NK-92 treated with Interleukin-12 subunit alpha and Interleukin-12 subunit beta, amount 100 ng/mL, for 24 hours (cell line): ENCODE measurements at places on chromosomes 3 and 15.

DNA sequence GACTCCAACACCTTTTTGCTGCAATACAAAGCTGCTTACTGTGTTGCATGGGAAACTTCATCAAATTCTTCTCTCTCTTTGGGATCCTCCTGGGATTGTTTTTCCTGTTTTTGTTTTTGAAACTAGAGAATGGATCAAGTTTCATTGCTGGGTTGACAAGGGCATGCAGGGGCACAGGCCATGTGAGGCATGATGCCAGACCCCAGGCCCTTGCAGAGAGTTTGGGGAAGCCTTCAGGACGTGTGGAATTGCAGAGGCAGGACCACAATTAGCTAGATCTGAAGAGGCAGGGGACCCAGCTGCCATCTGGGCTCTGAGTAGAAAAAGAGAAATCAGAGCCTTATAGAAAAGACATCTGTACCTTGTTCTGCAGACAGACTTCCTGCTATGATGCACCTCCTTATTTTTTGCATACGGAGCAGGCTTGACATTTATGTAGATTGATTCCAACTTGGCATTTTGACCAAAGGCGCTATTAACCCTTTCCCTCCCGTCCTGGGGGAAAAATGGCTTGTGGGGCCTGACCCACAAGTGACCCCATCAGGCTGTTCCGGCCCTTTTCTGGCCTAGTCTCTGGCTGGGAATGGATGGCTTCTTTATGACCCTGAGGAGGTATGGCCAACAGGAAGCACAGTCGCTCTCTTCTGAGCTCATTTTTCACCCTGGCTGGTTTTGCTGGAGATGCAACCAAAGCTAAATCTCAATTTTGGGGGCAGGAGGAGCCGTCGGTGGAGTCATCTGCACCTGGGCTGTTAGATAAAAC, 44.3 kb upstream of the CHRNB4 start:
- no peak for DNase-seq

GRCh38 chr3:179421500-179421899, 29.8 kb downstream of the GNB4 start:
- DNase-seq, result no peak

DNA sequence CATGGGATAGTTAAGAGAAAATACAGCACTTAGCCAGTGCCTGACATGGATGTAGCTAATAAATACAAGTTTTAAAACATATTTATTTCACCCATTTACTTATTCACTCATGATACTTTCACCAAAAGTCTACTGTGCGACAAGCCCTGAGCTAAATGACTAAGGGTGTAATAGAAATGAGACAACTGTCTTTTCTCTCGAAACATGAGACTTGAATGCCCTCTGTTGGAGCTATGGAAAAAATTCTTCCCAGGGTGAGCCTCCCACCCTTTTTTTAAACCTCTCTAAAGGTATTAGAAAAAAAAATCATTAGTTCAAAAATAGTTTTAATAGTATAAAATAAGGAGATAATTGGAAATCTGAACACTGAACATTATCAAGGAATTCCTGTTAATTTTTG, 24.3 kb upstream of the RPL14 start:
- no peak for DNase-seq

GRCh38 chr3:61541694-61542093, 19.7 kb upstream of the PTPRG start:
- DNase-seq, result no peak

- DNase-seq, result no peak
Measured at GRCh38 chr15:91302588-91303439, 202.8 kb downstream of the SV2B start.
